Hindlimb muscle (tissue), 1 donor: ENCODE measurements at places on chromosomes 3 and 15.

DNA sequence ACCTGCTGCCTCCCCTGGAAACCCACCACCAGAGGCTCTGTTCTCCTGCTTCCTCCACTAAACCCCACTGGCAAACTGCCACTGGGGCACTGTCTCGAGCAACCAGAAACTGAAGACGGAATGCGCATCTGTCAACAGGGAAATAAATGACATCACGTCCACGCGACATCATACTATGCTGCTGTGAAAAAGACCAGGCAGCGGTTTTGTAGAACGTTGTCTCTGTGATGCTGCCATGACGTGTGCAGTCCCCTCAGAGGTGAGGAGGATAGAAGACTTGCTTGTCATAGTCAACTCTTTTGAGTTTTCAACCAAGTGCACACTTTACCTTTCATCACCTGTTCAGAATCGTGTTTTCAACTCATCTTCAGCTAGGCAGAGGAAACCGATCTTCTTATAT lies 203.0 kb upstream of the IGF1R start:
- no peak for DNase-seq

DNA sequence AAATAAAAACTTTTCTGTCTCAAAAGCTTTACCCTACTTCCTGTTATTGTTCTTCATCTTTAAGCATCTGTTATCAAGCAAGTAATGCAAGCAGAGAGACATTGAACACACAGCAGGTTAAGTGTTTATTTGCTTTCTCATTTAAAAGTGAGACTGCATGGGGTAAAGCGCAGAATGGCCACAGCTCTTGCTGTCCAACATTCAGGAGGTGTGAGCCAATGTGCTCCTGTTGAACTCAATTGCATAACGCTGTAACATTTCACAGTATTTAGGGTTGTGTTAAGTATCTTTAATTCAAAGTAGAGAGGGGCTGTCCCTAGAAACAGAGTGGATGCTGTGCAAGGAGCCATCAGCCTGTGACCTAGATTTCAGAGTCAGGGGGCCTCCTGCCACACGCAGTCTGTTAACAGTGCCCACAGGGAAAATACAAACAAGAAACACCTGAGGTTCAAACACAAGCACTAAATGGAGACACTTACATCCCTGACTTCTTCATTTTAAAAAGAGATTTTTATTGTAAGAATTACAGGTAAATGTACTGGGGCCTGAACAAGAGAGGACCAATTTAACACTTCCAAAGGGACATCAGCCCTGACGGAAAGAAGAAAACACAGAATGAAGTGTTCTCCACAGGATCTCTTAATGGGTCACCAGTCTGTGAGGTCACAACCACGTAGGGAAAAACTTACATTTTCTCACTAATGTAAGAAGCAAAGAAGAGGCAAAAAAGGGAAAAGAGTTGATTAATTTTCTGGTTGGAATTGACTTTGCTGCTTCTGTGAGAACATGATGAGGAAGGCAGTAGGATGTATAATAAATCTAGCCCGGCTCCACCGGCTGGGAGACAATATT lies 815.1 kb downstream of the VGLL3 start:
- DNase-seq: no peak

DNA sequence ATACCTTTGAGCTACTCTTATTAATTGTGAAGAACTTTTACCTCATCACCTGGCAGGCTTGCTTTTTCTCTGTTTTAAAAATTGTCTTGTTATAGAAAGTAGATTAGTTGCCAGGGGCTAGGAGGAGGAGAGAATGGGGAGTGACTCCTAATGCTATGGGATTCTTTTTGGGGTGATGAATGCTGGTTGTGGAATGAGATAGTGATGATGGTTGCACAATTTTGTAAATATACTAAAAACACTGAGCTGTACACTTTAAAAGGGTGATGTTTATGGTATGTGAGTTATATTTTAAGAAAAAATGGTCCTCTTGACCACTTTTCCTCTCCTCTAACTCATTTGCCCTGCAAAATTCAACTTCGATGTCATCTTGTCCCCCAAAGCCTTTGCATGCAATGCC lies 31.8 kb upstream of the LRIG1 start:
- no peak for DNase-seq

GRCh38 chr3:136658946-136659682 lies 93.1 kb downstream of the STAG1 start:
- no peak for DNase-seq

DNA sequence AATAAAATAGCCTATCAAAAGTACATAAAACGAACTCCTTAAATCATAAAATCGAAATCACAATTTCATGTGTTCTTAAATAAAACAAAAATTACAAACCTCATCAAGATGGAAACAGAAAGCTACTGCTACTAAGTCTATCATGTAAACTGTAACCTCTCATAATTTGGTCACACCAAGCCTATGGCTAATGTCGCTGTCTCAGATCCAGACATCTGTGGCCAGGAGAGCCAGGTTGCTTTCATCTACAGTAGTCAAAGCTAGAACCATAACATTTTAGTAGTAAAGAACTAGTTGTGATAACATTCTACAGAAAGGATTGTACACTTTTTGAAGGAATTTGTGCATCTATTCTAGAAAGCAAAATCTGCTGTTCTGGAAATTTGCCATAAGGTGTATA lies 197.4 kb upstream of the MBNL1 start:
- no peak for DNase-seq

DNA sequence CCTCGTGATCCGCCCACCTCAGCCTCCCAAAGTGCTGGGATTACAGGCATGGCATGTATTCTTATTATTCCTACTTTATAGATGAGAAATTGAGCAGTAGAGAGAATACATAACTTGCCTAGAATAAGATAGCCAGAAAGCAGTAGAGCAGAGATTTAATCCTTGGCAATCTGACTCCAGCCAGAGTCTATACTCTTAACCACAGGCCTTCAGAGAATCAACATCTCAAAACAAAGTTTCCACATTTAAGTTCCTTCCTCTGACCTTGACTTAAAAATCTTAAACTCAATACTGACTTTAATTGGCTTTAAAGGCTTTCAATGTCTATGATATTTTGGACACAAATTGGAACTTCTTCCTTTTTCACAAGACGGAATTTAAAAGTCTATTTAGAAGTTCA lies 37.1 kb downstream of the ZNF106 start:
- no peak for DNase-seq

- no peak for DNase-seq
These were observed 46.2 kb upstream of the VILL start for GRCh38 chr3:37944391-37944842.

- DNase-seq: no peak
These were observed 135.3 kb downstream of the FNDC3B start for GRCh38 chr3:172174513-172175253.

DNA sequence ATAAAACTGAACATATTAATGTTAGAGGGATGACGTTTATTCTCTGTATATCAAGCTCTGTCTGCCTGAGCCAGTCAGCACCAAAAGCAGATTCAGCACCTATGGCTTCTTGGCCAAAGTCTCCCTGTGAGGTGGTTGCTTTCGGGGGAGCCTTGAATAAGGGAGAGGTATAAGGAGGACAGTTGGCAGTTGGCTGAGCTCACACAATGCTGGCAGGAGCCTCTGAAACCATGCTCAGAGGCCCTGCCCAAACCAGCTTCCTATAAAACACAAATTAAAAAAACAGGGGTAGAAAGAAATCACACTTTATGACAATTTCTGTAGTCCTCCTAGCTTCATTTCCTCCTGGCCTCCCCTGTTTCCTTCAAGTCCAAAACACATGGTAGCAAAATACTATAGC lies 18.8 kb downstream of the ARHGEF3 start:
- no peak for DNase-seq

GRCh38 chr3:47228088-47228487 lies 54.5 kb downstream of the KIF9 start:
- no peak for DNase-seq

DNA sequence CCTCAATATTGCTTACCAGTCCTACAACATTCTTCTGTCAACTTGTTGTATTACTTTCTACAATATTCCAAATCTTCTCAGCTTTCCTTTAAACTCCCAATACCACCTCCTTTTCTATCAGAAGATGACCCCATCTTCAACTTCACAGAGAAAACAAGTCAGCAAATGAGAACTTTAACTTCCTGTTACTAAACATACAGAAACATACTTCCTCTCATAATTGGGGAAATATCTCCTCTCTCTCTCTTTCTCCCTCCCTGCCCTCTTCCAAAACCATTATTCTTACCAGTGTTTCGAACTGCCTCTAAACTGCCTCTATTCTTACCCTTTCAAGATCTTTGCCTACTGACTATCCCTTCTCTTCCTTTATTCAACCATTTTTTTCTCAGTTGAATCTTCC lies 1.8 kb upstream of the SNAP23 start:
- no peak for DNase-seq

DNA sequence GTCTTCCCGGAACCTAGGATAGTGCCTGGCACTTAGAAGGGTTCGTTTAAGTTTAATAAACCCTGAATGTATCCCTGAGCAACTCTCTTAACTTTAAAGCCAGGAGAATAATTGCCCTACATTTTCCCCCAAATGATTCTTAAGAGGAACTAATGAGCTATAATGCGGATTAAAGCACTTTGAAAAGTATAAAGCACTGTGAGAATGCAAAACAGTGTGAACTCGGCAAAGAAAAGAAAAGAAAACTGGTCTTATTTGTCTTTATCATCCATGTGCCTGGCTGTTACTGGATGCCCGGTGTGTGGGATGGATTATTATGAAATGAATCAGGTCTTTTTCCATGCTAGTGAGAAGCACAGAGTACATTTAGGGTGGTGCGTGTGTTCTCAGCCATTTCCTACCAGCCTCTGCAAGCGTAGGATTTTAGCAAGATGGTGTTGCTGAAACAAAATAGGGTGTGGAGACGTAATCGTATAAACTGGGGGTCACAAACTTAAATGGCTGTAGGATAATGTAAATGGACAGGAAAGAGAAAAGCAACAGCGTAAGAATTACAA lies 983 bp downstream of the KBTBD12 start:
- DNase-seq: no peak

GRCh38 chr3:52705438-52705687 lies 228 bp downstream of the GLT8D1 start:
- DNase-seq: no peak

DNA sequence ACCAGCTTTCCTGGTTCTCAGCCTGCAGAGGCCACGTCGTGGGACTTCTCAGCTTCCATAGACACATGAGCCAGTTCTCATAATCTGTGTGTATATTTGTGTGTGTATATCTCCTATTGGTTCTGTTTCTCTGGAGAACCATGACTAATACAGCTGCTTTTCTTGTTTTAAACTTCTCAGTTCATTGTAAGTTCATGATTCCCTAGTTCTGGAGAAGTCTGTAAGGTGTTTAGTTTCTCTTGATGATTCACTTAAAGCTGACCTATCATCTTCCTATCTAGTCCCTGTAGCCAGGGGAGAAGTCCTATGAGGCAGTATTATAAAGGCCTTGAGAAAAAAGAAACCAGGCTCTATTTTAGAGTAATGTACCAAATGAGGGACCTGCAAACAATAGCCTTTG lies 147.7 kb downstream of the RYR3 start:
- no peak for DNase-seq

DNA sequence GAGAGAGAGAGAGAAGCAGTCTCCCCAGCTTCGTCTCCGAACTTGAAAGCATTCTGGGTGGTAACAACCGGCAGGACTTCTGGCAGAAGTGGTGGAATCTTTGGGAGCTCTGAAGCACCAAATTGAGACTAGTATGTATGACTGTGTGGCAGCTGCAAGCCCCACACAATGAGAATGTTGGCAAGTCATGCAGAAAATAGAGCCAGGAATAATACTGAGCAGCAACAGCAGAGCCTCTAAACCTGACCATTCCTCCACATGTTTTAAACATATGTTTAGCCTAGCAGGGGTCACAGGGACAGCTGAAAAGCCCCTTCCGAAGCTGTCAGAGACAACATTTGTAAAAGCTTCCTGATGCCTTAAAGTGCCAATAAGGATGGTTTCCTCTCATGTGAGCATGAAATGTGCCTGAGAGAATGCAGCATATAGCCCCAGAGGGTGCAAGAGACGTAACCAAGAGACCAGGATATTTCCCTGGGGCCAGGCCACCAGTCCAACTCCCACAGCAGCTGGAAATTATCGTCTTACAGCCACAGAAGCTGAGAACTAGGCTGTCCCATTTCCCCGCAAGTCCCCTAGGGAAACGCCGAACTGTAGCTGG lies 178.6 kb upstream of the CCDC54 start:
- peak; percentile 74 for DNase-seq

- DNase-seq: no peak
These were observed 88.7 kb upstream of the POMGNT2 start for GRCh38 chr3:43194490-43195114.

- no peak for DNase-seq
These were observed 110.3 kb downstream of the PLOD2 start for GRCh38 chr3:146050691-146051090.

DNA sequence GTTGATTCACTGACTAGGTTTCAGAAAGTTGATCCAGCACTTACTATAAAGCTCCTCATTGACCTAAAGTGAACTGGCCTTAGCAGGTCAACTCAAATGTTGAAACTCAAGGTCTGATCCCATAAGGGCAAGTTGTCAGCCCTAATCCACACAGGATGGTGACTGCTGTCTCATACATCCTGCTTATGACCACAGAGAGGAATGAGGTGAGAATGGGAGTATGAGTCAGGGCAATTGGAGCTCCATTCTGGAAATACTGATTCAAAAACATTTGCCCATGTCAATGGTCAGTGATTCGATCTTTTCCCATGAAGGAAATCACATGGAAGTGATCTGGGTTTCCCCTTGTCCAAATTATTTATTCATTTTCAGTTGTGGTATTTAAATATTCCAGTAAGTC lies 78.7 kb downstream of the ZNF385D start:
- no peak for DNase-seq

DNA sequence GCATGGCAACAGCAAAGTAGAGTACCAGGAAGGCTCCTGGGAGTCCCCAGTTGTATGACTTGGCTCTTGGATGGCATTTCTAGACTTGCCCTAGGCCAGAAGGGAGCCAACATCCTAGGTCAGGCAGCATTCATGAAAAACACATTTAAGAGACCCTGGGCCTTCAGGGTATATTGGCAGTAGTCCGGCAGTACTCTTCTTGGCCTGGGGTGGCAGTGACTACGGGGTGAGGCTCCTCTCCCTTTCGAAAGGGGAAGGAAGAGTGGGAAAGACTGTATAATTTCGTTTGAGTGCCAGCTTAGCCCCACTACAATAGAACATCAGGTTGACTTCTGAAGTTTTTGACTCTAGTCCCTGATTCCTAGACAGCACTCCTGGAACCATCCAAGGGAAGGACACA lies 136.4 kb downstream of the ZIC4 start:
- no peak for DNase-seq

DNA sequence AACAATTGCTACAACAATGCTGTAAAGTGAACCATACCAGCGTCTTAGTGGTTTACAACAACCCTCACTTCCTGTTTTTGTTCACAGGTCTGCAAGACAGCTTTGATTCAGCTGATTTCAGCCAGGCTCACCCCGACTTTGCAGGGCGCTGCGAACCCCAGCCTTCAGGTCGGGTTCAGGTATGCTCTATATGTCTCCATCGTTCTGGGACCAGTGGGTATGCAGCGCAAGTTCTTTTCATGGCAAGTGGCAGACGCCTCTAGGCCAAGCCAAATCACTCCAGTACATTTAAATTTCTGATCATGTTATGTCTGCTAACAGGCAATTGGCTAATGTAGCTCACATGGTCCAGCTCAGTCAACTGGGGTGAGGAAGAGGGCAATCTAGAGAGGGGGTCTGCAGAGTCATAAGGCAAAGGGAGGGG lies 52.4 kb upstream of the RGMA start:
- no peak for DNase-seq
